Bronchial epithelial cell (primary cell): ENCODE measurements at places on chromosomes 6 and 20.

DNA sequence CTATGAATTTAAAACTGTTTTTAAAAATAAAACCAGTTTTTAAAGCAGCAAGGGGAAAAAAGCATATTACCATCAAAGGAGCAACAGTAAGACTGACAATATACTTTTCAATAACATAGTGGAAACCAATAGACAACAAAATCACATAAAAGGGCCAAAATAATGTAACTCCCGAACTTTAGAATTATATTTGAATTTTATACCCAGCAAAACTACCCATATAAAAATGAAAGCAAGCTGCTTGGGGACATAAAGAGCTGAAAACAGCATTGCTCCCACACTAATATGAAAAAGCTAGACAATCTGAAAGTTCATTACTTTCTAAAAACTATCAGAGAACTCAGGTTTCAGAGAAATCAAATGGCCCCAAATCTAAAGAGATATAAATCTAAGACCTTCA is 199.4 kb upstream of the ARID1B start:
- DNase-seq, result no peak

DNA sequence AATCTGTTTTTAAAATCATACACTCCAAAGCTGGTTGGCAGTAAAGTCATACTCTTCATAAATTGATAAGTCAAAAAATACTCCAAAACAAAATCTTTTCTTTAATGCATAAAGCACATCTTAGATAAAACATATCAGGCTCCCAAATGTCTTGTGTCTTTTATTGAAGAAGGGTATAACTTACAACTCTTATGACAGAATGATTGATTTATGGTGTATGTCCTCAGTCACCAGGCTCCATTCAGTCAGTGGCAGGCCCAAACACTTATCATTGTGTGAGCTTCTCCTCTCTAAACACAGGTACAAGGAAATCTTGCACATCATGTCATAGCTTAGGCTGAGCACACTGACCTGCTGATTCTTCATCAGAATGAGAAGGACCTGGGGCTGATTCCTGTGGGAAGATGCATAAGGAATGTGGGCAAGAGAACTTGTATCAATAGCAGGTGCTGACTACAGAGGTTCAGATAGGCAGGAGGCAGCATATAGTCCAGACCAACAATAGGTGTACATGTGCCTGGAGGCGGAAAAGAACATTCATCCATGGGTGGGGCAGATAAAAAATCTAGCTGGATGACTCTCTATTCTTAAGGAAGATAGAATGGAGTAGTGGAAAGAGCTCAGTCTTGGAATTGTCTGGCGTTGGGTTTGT is 1.9 kb downstream of the CALHM5 start:
- DNase-seq, result peak; percentile 81

DNA sequence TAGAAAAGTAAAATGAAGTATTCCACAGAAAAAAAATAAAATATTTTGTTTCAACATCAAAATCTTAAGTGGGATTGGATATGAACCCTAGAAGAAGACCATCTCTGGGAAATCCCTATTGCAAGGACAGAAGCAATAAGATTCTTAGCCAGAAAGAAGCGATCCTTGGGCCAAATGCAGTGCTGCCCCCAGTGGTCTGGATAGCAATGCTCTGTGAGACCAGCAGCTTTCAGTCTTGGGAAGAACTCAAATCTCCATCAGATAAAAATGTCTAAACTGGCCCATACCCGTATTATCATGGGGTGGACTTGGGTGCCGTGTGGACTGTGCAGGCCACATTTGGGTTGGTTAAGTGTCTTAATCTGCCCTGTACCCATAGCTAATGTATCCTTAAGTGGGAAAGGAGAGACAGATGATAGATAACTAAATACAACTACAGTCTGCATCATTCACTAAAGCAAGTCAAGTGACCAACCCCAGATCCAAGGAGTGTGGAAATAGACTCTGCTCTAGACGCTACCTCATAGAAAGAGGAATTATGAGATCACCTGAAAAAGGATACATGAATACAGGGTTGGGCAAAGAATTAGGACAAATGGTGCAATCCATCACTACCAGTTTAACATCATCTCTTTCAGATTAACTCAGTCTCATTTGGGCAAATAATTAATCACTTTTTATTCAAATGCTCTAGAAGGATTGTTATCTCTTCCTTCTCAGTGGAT is 38.9 kb upstream of the SNAP25 start:
- no peak for DNase-seq

- DNase-seq, result no peak
Observed at GRCh38 chr20:42360621-42361020, 742.4 kb upstream of the CHD6 start.

DNA sequence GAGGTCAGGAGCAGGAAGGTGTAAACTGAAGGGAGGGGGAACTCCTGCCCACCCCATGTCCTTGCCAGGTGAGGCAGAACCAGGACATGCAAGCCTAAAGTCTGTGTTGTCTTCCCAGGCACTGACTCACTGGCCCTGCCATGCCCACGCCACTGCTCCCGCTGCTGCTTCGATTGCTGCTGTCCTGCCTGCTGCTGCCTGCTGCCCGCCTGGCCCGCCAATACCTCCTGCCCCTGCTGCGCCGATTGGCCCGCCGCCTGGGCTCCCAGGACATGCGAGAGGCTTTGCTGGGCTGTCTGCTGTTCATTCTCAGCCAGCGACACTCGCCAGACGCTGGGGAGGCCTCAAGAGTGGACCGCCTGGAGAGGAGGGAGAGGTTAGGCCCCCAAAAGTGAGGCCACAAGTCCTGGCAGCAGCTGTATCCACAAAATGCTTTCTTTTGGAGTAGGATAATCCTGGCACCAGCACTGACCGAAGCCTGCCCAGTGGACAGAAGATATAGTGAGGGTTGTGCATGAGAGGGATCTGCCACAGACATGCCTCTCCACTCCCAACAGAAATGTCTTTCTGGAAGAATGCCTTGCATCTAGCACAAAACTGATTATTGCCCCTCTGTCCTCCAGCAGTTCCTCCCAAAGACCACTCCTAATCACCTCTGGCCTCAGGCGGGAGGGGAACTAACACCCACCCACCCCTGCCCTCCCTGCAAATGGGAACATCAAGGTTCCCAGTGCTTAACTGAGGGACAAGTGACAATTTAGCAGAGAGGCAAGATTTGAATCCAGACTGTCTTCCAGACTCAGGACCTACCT is 812 bp downstream of the MYMX start:
- DNase-seq, result peak; percentile 47

- no peak for DNase-seq
Observed at GRCh38 chr6:166418691-166419143, 36.0 kb upstream of the MPC1 start.

DNA sequence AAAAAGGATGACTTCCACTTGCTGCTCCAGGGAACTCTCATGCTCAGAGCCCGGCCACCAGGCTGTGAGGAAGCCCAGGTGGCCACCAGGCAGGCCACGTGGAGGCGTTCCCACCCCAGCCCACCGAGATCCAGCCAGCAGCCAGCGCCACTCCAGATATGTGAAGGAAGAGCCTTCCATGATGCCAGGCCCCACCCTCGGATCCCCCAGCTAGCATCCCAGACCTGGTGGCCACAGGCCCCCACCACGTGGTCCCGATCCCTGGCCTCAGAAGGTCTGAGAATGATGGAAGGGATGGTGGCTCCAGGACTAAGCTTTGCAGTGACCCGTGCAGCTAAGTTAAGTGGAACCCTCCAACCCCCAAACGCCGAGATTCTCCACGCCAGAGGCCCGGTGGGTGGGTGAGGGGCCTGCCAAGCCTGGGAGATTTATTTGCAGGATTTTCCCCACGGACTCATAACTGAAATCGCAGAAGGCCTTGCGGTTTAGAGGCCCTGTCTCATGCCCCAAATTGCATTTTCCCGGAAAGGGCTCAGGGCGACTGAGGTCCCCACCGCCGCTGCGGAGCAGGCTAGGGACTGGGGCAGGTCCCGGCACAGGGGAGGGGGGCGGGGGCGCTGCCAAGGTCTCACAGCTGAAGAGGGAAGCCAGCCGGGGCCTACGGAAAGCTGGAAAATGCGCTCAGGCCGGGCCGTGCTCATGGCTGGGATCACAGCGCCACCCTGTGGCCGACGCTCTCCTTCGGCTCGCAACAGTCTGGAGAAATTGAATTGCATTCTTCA is 31.1 kb upstream of the CST7 start:
- peak; percentile 29 for DNase-seq

DNA sequence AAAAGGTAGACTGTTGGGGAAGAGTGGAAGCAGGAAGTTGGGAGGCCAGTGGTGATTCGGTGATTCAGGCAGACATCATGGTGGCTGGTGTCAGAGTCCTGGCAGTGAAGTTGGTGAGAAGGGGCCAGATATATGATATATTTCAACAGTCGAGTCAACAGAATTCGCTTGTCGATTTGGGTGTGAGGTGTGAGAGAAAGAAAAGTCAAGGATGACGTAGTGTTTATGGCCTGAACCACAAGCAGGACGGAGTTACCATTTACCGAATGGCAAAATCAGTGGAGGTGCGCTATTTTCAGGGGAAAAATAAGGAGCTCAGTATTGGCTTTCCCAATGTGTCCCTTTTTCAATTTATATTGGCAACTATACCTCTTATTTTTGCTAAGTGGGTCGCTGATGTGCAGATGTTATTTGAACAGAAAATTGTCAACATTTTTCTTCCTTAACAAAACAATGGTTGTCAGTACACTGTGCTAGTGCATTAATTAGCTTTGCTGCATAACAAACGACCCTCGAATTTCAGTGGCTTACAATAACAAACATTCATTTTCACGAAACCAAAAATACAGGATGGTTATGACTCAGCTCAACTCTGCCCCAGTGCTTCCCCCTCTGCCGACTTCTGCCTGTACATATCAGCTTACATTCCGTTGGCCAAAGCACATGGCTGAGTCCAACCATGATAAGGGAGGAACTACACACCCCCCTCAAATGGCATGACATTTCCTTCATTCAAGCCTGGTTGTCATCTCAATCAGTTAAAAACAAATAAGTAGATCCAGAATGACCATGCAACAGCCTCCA is 255.0 kb upstream of the ZFP64 start:
- DNase-seq, result no peak

- DNase-seq, result peak; percentile 65
Observed at GRCh38 chr6:152863618-152864326, 113.2 kb downstream of the VIP start.

- DNase-seq, result no peak
Observed at GRCh38 chr6:114342086-114342825, 567 bp downstream of the HS3ST5 start.

GRCh38 chr20:2729791-2730190 is 37.2 kb downstream of the EBF4 start:
- no peak for DNase-seq

DNA sequence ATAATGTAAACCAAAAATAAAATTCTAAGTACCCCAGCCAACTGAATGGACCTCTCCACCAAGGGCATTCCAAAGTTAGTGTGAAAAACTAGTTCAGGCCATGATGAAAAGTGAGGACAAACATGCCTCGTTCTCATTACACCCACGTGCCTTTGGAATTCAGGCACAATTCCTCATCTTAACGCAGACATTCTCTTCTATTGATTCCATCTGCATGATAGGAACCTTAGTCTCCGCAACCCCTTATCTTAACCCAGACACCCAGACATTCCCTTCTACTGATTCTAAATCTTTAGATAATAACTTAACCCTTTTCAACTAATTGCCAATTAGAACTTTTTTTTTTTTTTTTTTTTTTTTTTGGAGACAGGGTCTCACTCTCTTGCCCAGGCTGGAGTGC is 7.6 kb upstream of the SERPINB6 start:
- DNase-seq, result no peak

- no peak for DNase-seq
Observed at GRCh38 chr20:8654486-8654885, 414.4 kb upstream of the PLCB4 start.

DNA sequence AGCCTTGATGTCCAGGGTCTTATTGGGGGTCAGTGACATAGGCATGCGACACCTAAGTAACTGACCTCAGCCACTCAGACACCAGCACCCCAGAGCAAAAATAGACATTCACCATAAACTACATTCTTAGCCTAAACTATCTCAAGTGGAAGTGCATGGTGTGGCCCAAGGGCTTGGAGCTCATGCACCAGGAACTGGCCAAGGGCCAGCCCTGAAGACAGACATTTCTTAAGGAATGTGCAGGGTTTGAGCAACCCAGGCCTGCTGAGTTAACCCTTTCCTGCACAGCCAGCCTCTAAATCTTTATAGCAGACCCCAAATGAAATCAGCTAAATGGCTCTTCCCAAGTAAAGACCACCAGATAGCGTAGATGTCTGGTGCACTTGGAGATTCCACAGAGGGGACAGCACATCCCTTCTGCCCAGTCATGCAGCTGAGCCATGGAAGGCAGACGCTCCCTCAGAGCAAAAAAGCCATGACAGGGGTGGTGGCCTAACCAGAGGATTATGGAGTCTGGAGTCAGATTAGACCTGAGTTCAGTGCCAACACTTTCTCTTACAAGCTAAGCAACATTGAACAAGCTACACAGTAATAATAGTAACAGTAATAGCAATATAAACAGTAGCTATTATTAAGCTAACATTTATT is 222.6 kb downstream of the ZMYND8 start:
- peak; percentile 41 for DNase-seq

DNA sequence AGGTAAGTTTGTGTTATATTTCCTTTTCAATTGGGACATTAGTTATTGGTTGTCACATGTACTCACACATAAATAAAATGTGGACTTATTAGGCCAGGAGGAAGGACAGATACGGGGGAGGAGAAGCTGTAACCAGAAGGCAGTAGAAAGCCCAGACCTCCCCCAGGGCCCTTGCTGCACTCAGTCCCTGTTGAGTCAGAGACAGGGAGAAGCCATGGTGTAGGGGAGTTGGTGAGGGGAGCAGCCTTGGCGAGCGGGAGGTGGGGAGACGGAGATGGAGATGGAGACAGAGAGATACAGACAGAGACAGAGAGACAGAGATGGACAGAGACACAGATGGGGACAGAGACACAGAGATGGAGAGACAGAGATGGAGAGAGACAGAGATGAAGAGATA is 263.2 kb downstream of the DLL1 start:
- DNase-seq, result no peak

- no peak for DNase-seq
Observed at GRCh38 chr20:42003380-42003779, 385.2 kb upstream of the CHD6 start.

- no peak for DNase-seq
Observed at GRCh38 chr6:155183095-155183494, 80.7 kb upstream of the CLDN20 start.

- DNase-seq, result no peak
Observed at GRCh38 chr6:170172392-170172791, 118.5 kb downstream of the DLL1 start.

GRCh38 chr6:139080255-139080920 is 51.8 kb downstream of the ABRACL start:
- peak; percentile 81 for DNase-seq

DNA sequence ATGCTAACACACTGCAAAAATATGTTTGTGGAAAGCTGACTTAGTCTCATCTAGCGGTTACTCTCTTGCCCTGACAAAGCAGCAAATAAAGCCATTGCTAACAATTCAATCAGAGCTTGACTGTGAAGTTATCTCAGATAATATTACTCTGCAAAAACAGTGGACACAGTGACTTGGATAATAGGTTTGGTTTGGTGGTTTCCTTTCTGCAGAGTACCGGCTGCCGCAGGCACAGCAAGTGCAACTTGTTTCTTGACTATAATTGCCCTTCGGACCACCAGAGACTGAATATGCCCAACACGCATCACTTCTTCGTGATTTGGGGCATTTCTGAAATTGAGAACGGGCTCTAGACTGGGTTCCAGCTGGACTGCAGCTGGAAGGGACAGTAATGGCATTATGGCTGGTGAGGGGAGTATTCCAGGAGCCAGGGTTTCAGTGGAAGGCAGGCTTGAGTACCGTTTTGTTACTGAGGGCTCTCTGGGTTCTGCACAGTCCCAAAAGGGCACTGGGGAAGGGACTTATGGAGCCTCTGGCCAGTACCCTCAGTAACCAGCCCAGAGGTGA is 40.0 kb downstream of the DSTN start:
- no peak for DNase-seq

- DNase-seq, result peak; percentile 65
Observed at GRCh38 chr20:37356387-37356786, 10.4 kb downstream of the SRC start.
